ENCODE measurements at places on chromosomes 1 and 21.

DNA sequence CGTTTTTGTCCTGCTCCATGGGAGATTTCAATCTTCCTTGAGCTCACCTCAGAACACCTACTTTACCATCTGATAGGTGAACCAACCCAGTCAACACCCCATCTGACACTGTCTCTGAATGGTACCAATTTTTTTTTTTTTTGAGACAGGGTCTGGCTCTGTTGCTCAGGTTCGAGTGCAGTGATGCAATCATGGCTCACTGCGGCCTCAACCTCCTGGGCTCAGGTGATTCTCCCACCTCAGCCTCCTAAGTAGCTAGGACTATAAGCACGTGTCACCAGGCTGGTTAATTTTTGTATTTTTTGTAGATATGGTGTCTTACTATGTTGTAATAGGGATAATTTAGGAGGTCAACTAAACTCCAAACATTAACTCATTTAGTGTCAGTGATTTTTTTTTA is 36.3 kb downstream of the SPRTN start:
- no peak for DNase-seq

DNA sequence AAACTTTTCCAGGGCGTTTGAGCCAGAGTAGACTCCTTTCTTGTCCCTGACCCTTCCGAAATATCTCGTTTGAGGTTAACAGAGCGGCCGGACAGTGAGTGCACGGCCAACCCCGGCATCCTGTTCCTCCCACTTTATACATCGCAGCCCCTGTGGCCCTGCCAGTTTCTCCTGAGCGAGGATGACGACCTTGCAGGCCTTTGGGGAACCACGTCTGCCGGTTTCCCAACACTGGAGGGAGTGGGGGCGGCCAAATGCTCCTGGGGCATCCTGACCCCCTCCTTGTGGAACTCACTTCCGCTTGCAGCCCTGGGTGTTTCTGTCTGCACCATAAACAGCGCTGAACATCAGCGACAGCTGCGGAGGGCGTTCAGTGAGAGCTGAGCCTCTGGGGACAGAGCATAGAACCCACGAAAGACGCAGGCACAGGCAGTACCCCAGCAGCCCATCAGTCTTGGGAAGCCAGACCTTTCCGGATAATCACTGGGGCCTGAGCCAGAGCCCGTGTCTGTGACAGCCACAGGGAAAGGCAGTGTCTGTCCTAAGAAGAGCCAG is 4.8 kb upstream of the KCNAB2 start:
- no peak for DNase-seq

- DNase-seq: no peak
Measured at GRCh38 chr1:178238722-178239510, 145.0 kb downstream of the RASAL2 start.

DNA sequence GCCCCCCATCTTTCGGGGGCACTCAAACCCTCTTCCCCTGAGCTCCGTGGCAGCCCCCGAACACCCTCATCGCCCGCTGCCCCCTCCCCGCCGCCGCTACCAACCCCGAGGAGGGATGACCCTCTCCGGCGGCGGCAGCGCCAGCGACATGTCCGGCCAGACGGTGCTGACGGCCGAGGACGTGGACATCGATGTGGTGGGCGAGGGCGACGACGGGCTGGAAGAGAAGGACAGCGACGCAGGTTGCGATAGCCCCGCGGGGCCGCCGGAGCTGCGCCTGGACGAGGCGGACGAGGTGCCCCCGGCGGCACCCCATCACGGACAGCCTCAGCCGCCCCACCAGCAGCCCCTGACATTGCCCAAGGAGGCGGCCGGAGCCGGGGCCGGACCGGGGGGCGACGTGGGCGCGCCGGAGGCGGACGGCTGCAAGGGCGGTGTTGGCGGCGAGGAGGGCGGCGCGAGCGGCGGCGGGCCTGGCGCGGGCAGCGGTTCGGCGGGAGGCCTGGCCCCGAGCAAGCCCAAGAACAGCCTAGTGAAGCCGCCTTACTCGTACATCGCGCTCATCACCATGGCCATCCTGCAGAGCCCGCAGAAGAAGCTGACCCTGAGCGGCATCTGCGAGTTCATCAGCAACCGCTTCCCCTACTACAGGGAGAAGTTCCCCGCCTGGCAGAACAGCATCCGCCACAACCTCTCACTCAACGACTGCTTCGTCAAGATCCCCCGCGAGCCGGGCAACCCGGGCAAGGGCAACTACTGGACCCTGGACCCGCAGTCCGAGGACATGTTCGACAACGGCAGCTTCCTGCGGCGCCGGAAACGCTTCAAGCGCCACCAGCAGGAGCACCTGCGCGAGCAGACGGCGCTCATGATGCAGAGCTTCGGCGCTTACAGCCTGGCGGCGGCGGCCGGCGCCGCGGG is 837 bp downstream of the FOXD3 start:
- no peak for DNase-seq

DNA sequence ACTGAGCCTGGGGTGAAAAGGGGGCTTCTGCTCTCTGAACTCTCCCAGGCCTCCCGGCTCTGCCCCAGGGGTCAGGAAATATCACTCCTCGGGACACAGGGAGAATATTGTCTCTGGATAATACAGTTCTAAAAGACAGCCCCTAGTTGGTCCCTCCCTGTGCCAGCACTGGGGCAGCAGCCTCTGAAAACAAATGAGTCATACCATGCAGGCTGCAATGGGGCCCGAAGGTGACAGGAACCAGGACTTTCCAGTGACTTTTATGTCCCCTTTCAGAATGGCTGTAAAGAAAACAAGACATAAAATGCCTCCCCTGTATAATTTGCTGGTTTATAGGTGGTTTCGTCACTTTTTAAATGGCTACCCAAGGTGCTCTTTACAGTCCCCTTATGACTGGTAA is 360.0 kb downstream of the NPHP4 start:
- DNase-seq: no peak

DNA sequence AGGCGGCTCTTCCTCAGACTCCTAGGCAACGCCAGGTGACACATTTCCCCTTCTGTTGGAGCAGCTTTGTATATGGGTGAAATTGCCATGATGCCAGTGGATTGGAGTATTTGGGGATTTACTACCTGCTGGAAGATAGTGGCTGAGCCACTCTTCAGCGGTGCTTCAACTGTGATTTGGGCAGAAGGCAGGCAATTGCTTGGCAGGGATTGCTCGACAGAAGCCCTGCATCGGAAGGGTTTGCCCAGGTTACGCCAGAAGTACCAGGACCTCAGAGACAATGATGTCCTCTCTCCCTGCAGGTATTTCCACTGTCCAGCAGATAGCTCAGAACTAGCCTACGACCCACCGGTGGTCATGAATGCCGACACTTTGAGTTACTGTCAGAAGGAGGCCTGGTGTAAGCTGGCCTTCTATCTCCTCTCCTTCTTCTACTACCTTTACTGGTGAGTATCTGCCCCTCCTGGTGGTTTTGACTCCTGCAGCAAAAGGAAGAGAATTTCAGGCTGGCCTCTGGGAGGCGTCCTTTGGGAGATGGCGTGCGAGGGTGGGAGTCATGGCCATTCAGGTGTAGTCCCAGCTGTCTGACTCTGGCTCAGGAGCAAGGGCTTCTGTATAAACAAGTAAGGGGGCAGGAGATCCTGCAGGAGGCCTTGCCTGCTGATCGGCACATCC is 118.3 kb downstream of the CNIH3 start:
- no peak for DNase-seq

DNA sequence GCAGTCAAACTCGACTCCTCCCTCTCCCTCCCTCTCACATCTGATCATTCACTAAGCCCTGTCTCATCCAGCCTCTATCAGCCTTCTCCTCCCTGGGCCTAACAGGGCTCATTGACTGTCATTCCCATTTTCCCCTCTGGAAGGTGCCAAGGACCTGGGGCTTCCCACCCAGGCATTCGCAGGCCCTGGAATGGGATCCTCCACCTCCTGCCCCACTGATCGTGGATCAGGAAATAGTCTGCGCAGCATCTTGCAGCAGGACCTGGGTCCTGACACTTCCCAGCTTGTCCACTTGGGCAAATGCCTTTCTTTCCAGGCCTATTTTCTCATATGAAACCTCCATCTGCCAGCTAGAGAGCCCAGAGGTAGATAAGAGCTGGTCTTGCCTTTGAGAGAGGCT is 71.2 kb upstream of the ZC3H12A start:
- no peak for DNase-seq

- no peak for DNase-seq
Measured at GRCh38 chr21:32782698-32783097, 11.1 kb upstream of the PAXBP1 start.

DNA sequence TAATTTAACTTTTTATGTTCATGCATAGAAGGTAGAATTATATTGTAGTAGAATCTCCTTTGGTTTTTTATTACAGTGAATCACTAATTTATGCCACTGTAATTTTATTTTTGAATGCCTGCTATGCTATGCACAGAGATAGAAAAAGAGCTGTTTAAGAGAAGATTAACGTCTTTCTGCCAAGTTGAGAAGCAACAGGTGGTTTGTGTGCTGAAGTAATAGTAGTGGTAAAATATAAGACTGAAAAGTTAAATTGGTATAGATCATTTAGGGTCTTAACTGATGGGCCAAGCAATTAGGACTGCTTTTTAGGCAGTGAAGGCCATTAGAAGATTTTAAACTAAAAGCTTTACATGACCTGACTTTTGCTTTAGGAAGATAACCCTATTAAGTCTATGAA is 115.1 kb downstream of the SYT14 start:
- no peak for DNase-seq

GRCh38 chr1:115682792-115683191 is 41.0 kb downstream of the VANGL1 start:
- DNase-seq: no peak

DNA sequence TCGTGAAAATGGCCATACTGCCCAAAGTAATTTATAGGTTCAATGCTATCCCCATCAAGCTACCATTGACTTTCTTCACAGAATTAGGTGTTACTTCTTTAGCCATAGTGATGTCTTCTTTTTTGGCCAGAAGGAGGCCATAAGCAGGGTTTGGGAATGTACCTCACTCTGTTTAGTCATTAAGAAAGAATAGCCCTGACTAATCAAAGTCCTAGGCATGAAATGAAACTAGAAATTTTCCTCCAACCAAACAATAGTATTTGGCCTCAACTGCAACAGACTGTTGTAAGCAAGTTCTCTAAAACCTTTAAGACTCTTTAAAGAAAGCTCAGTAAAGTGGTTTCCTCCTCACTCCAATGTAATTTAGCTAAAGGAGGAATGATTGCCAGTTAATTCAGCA is 163.9 kb downstream of the AKT3 start:
- no peak for DNase-seq

GRCh38 chr1:184615301-184615700 is 139.4 kb downstream of the EDEM3 start:
- DNase-seq: no peak

DNA sequence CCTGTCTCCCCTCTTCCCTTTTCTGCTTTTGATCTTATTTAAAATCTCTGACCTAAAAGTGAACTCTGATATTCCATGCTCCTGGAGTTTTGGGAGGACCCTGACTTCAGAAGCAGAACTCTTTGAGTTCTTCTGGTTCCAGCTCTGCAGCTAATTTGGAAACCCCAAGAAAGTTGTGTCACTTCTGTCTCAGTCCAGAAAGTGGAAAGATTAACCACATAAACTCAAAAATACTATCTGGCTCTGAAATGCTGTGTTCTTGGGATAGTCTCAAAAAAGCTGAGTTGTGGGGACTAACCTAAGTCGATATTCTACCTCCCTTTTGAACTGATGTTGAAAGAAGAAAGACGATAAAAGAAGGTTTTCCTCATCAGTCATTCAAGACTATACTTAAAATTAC is 59.8 kb downstream of the ITPKB start:
- DNase-seq: no peak

All from NCI-H1417 treated with DMSO at 0.1 percent for 48 hours (cell line).